ENCODE measurements at places on chromosomes 16 and 17. TPM values are rescaled to one million over a fixed set of nuclear protein-coding genes. Genes with fewer than 3 reads are reported as not detected.
A peak's percentile ranks its signal among the peaks of the same experiment; 100 is the strongest.

DNA sequence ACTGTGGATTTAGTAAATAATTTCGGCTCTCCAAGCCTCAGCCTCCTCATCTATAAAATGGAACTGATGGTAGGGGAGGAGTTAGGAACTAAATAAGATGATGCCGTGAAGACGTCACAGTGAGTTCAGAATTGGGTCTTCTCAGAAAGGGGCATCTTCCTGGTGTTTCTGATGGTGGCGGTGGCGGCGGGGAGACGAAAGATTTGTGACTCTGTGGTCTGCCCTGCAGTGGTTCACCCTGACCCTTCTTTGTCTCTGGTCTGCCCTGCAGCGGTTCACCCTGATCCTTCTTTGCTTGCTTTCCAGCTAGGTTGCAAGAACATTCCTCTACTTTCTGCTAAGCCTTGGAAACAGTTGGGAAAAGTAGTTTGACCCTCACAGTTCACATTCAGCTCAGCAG is 34.3 kb downstream of the WFDC1 start:
- no peak for DNase-seq

GRCh38 chr17:83104577-83105505 is 25.4 kb downstream of the METRNL start:
- DNase-seq = no peak

- DNase-seq = no peak
These were observed 3.4 kb downstream of the NOG start for GRCh38 chr17:56596691-56597494.

Gene KRTAP2-3
- total RNA-seq = 5.9 TPM

DNA sequence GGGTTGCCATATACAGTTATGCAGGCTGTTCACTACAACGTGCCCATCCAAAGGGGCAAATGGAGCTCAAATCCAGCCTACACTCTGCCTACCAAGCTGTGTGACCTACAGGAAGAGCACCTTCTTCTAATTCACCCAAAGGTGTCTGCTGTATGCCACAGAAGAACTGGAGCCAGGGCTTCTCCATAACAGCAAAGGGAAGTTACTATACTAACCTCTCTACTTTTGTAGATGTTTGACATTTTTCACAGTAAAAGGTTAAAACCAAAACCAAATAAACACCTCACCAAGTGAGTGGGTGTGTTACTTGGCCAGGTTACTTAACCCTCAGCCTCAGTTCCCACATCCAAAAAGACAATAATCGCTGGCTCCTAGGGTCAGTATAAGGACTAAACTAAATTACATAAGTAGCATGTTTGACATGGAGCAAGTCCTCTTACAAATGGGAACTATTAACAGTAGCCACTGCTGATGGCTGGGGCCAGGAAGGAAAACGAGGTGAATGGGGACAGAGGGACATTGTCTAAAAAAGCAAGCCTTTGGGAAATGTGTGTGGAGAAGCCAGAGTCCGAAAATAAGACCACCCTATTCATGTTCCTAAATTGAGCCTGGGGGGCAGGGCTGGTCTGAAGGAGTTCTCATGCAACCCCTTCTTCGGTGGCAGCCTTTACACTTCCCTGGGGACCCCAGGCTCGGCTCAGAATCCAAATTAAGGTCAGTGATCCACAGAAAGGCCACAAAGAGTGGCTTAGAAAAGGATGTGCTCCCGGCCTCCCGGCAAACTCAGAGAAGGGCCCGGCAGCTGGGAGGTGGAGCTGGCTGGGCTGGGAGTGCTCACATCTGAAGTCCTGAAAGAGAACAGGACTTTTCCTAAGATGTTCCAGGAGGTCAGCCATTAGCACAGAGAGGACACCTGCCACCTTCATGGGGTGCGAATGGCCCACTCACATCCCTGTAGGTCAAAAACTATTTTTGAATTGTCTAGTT is 13.5 kb downstream of the CUEDC1 start:
- no peak for DNase-seq

Gene KCNJ18
- total RNA-seq = not detected

- no peak for DNase-seq
These were observed 31.2 kb downstream of the NDEL1 start for GRCh38 chr17:8466873-8467272.

GRCh38 chr17:52147872-52148271 is 10.6 kb downstream of the CA10 start:
- DNase-seq = peak; percentile 96
